ENCODE measurements at places on chromosomes 5 and 9.

DNA sequence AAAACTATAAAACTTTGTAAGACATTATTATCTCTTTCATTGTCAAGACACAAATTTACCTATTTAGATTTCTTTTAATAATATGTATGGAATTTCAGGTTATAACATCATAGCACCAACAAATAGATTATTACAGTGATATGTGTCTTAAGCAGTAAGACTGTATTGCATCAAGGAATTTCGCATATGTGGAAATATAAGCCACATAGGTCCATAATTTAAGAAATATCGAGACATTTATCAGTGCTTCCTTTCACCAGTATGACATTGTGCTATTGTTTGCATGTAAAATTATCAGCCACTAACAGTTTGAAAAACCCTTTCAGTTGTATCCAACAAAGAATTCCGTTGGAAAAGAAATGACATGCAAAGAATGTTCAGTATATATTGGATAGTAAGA is 186.7 kb upstream of the RASA1 start:
- no peak for DNase-seq

DNA sequence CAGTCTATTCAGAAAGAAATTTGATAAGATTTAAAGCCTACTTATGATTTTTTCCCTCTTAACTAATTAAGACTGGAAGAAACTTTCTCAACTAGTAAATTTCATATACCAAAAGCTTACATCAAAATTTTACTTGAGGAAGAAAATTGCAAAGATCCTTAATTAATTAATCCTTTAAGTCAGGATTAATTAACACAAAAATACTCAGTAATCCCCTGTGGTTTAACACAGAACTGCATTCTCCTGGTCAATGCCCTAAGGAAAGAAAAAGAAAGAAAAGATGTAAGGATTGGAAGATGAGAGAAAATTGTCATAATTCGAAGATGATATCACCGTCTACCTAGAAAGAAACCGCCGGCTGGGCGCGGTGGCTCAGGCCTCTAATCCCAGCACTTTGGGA is 17.3 kb upstream of the RUFY1 start:
- DNase-seq: no peak

- no peak for DNase-seq
Measured at GRCh38 chr9:76162751-76163500, 231.3 kb downstream of the RFK start.

DNA sequence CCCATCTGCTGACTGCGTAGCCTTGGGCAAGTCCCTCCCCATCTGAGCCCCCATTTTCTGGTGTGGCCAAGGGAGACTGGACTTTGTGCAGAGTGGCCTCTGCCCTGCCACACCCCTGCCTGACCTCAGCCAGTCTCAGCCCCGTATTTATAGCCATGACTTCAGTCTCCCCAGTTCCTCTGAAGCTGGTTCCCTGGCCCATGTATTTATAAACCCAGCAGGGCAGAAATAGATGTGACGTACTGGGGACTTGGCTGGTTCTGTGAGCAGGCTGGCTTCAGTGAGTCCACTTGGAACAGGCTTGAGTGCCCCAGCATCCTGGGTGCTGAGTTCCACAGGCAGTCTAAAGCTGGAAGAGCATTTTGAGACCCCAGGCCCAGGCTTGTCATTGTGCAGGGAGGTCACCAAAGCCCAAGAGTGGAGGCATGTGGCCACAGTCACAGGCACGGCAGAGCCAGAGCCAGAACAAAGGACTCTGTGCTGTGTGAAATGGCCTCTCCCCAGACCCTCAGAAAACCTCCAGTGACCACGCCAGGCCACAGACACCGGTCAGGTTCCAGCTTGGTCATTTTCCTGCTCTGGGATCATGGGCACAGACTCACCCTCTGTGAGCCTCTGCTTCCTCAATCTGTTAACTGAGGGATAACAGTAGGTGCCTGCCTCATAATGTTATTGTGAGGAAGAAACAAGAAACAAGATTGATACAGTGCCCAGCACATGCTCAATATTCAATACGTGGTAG is 30.4 kb upstream of the SYNPO start:
- no peak for DNase-seq

GRCh38 chr5:123460296-123460729 is 37.1 kb upstream of the CEP120 start:
- DNase-seq: no peak

DNA sequence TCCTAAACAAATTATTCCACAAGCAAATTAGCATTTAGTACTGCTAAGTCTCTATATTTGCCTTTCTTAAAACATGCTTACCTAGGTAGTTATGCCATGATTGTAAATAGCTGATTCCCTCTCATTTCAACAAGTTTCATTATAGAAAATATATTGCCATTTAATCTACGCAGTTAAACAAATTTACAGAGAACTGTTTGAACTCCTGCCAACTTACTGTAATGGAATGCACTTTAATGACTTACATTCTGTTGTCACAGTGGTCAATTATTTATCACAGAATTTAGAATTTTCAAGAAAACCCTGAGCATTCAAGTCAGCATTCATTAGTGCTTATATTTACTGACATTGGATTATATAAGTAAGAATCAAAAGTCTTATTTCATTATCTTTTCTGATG is 19.6 kb downstream of the SLC38A9 start:
- no peak for DNase-seq

DNA sequence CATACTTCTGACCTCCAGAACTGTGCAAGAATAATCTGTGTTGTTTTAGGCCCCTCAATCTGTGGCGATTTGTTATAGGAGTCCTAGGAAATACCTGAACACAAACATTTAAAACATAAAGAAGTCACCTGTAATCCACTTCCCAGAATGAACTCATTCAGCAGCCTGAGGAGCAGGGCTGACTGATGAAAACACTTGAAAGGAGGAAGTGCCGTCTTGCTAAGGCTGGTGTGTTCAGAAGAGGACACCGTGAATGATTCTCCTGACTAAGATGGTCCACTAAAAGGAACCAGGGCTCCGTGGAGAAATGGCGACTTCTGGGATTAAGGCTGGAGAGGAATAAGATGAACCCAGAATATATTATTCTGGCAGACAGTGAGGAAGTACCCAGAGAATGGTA is 18.7 kb upstream of the MARCHF6 start:
- DNase-seq: no peak

DNA sequence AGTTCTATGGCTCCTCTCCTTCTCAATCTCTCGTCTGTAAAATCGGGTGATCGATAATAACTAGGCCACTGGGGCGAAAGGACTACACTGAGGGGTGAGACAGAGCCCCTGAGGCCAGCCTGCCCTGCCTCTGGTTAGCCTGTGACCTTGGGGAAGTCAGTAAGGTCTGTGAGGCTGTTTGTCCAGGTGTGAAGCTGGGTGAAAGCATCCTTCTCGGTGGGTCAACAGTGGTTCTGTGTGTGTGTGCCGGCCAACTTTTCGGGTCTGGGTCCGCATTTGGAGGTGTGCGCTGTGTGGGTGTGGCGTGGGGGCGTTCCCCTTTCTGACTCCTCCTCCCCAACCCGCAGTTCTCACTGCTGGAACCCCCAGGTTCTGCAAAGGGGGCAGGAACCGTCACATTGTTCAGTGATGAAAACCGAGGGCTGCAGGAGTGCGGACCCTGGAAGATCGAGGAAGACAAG is 5.0 kb upstream of the RNF44 start:
- DNase-seq: peak; percentile 43

DNA sequence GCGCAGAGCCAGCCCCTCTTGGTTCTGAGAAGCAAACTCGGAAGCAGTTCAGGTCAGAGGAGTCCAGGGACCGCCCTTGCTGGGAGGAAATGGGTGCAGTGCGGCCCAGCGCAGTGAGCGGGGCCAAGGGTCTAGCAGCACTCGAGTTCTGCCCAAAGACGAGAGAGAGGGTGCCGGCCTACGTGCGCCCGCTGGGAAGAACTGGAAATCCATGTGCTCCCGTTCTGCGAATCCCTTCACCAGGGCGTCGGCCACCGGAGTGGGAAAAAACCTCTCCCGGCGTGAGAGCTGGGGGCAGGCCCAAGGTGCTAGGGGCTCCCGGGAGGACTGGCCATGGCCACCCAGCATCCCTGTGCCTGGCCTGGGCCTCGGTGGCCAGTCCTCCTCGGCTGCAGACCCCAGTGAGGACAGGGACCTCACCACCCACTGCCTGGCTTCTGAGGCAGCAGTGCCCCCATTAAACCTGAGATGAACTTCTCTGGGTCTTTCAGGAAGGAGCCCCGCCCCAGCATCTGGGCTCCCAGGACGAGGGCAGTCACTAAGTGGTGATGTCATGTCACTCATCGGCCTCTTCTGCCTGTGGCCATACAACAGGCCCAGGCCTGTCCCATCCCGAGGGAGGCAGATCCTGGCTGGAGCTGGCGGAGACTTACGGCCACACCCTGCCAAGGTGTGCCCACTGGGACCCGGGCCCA is 10.6 kb downstream of the TMEM250 start:
- no peak for DNase-seq

- no peak for DNase-seq
Measured at GRCh38 chr9:79664375-79664831, 92.6 kb downstream of the TLE4 start.

DNA sequence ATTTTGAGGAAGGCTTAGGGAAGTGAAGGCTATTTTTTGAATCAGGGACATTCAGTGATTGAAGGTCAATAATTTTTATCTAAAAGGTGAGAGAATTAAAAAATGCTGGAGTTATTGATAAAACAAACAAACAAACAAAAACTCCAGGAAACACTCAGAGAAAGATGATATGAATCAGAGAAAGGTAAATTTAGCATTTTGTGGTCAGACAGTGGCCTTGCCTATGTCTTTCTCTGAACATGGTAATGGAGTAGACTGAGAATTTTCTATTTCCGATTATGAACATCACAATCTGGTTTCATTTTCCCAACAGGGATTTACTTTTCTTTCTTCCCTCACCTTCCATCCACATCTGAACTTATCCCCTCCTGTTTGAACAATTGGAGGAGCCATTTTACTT is 353.6 kb upstream of the RIOK2 start:
- DNase-seq: no peak

- DNase-seq: no peak
Measured at GRCh38 chr5:126452477-126452876, 29.3 kb downstream of the GRAMD2B start.

DNA sequence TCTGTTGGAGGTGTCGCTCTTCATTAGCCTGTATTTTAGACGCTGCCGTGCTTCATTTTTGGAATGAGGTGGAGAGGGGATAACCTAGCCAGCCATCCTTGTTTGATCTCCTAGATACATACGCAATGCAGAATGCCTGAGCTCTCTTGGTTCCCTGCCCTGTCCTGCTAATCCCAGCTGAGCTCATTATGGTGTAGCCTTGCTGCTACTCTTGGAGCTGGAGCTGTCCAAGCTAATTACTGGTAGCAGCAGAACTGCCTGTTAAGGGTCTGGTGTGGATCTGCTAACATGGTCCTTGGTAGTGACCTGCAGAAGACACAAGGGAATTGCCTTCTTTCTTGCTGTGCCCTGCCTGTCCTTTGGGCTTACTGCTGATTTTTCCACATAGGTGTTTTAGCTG is 207.9 kb downstream of the CNTLN start:
- no peak for DNase-seq

DNA sequence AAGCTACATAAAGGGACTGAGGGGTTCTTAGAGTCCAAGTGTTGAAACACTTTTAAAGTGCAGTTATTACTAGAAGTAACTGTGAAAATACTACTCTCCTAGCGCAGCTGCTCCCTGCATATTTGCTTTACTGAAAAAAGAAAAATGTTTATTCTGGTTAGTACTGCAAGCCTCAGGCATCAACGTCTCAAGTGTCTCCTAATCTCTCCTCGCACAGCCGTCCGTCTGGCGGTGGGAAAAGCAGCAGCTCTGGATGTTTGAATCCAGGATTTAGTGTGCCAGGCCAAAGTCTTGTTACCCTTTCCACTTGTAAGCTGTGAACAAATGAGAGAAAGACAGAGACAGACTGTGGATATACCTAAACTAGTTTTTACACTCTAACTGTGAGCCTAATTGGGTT is 31.1 kb downstream of the RORB start:
- no peak for DNase-seq

GRCh38 chr5:125725691-125726090 is 697.5 kb upstream of the GRAMD2B start:
- no peak for DNase-seq

GRCh38 chr5:135108992-135109391 is 75.0 kb upstream of the PITX1 start:
- DNase-seq: no peak

- no peak for DNase-seq
Measured at GRCh38 chr5:140327589-140327988, 18.8 kb downstream of the HBEGF start.

Measured in activated CD4-positive, CD25-positive, alpha-beta regulatory T cell (primary cell).